Stimulated activated CD4-positive, alpha-beta T cell treated with anti-CD3 and anti-CD28 coated beads, TNF-alpha, amount 100 ng/mL, for 4 hours (primary cell): ENCODE measurements at places on chromosomes 13 and 19.

DNA sequence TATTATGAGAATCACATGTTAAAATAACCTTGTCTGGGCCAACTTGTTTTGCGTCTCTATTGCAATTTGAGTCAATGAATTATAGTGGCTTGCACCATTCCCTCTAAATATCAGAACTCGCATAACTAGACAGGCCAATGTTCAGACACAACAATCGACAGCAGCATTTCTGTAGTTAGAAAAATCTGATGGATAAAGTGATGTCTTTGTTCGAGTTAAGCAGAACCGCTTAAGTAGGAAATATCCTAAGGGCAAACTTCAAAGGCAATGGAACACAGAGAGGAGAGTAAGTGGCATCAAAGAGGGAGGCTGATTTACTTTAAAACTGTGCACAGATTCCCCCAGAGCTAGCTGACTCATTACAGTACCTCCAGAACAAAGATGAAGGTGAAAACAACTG is 333.9 kb downstream of the NALCN start:
- DNase-seq = no peak

DNA sequence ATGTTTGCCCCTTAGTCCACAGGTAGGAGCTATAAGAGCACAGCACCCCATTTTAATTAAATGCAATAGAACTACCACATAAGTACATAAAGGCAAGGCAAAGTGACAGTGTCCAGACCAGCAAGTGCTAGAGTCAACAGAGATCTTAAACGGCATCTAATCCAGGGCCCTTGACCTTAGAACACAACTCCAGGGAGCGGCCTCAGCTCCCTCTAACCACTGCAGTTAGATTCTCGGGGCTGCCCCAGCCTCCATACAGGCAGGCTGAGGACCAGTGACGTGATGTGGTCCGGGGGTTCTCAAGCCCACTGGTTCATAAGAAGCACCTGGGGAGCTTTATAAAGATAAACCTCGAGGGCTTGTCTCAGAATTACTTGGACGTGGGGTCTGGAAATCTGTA is 10.0 kb upstream of the ATP12A start:
- DNase-seq = no peak

- DNase-seq = no peak
Observed at GRCh38 chr13:35347679-35348205, 128.7 kb downstream of the MAB21L1 start.

DNA sequence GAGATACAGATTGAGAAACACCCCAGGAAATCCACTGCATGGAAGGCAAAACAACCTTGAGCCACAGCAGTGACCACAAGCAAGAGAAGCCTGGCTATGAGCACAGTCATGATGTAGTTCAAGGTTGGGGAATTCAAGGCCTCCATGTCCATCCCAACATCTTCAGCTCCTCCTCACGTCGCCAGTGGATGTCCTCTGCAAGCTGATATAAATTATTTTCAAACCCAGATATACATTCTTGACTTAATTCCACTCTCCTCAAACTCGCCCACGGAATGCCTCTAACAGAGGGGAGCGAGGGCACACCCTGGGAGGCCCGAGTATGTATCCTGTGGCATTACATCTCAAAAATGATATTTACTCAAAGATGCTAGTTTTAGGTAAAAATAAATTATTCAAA is 105.5 kb downstream of the SHISA2 start:
- no peak for DNase-seq

- no peak for DNase-seq
Observed at GRCh38 chr13:87280139-87280538, 391.0 kb upstream of the SLITRK5 start.

DNA sequence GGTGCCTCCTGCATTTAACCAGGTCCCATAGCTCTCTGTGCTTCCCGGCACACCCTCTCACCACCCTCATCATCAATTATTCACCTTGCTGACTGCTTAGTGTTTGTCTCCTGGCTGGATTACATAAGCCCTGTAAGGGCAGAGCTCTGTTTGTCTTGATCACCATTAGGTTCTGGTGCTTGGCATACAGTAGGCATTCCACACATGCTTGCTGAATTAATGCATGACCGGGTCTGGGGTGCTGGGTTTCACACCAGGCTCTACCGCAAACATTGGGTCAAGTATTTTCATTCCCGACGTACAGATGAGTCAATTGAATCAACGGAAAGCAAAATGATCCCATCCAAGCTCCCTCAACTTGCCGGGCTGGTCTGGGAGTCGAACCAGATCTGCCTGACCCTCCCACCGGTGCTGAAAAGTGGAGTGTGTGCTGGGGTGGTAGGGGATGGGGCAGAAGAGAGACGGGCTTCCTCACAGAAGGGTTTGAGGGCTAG is 28.5 kb downstream of the VAV1 start:
- no peak for DNase-seq

- DNase-seq = no peak
Observed at GRCh38 chr19:57599377-57599760, 316 bp upstream of the ZNF530 start.

DNA sequence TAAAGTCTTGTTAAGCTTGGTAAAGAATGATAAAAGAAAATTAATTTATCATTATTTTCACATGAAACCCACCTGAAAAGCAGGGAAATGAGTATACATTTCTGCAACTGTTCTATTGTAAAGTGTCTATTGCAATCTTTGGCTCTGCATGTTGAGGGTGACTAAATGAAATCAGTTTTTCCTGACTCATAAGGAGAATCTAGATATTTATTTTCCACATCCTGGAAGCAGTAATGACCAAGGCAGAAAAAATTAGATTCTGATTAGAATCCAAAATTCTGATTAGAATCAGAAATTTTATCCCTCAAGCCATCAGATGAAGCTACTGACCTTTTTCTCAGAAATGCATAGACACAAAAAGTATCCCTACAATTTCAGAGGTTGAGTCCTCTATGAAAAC is 178.4 kb downstream of the MYO16 start:
- no peak for DNase-seq

GRCh38 chr19:49816590-49816989 is 1.5 kb upstream of the MED25 start:
- no peak for DNase-seq

DNA sequence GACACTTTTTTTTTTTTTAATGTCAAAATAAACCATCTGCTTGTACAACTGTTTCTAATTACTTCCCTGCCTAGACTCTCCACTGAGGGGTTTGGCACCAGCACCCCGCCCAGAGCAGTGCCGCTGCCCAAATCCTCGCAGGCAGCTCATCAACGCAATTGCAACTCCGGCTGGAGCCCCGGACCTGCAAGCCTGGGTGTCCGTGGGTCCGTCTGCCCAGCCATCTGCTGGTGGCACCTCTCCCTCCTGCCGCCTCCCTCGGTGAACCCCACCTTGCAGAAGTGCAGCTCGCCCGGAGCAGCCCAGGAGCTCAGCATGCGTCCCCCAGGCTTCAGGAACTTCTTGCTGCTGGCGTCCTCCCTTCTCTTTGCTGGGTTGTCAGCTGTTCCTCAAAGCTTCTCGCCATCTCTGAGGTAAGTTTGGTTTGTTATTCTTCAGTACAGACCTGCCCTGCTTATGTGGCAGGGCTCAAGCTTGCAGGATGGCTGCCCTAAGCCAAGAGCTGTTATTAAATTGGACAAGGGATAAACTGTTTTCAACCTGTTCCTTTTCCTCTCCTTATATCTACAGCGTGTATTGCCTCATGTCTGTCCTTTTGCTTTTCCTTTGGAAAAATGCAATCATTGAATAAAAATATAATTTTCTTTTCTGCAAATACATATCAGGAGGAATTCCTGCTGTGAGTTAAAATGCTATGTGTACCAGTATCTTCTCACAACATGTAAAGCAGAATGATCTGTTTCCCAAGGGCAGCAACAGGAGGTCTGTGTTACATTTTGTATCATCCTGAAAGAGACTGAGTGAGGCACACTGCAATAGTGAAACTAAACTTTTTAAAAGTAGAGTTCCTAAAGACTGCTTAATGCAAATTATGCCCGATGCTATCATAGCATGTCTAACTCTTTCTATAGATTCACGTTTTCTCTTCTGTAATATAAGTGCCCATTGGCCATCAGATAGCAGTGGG is at the start of gene ITGBL1:
Gene ITGBL1 (plus strand): TSS at position 157 of the 967 bp plus-strand sequence. CDS start 159 bp downstream, at position 316.
- DNase-seq = no peak

DNA sequence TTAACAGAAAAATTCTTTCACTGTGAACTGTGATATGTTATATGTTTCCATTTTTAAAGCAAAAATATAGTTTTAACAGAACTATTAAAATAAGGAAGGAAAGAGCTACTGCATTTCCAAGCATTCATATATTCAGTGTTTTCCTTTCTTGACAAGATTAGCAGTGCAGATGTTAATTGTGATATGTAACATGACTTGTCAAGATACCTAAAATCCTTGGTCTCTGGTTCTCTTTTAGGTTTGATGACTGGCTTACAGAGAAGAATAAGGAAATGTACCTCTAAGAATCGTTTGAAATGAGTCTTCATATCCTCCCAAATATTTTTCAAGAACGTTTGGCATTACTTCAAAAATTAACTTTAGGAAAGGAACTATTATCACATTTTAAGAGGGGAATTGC is 907.2 kb downstream of the PCDH9 start:
- no peak for DNase-seq

DNA sequence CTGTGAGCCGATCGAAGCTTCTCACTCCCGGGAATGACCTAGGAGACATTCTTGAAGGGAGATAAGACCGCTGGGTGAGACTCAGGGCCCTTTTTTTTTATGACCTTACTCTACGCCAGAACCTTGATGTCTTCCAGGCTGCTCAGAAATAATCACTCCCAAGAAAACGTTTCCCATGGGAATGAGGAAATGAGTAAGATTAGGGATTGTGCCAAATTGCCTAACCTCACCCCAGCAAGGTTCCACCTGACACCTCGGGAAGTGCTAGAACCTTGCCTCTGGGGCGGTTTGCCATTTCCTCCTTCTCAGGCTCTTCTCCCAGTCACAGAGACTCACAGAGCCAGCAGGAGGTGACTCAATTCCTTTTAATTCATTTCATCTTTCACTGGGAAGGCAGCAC is 2.3 kb downstream of the SLC46A3 start:
- no peak for DNase-seq

- no peak for DNase-seq
Observed at GRCh38 chr13:53007872-53008271, 20.7 kb upstream of the OLFM4 start.

GRCh38 chr13:65594298-65594781 is 1635.8 kb downstream of the PCDH9 start:
- DNase-seq = no peak

DNA sequence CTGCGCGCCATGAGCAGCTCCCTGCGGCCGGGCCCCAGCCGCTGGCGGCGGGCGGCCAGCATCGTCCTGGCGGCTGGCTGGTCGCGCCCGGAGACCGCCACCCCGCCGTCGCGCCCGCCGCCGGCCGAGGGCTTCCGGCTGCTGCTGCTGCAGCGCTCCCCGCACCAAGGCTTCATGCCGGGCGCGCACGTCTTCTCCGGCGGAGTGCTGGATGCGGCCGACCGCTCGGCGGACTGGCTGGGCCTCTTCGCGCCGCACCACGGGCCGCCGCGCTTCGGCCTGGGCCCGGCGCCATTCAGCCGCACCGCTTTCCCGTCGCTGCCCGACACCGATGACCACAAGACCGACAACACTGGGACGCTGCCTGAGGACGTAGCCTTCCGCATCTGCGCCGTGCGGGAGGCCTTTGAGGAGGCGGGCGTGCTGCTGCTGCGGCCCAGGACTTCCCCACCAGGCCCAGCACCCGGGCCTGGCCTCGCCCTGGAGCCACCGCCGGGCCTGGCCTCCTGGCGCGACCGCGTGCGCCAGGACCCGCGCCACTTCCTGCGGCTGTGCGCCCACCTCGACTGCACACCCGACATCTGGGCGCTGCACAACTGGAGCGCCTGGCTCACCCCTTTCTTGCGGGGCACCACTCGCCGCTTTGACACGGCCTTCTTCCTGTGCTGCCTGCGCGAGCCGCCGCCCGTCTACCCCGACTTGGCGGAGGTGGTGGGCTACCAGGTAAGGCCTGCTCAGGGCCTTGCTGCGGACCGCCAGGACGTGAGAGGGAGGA is 518 bp downstream of the NUDT19 start:
- DNase-seq = peak; percentile 36

DNA sequence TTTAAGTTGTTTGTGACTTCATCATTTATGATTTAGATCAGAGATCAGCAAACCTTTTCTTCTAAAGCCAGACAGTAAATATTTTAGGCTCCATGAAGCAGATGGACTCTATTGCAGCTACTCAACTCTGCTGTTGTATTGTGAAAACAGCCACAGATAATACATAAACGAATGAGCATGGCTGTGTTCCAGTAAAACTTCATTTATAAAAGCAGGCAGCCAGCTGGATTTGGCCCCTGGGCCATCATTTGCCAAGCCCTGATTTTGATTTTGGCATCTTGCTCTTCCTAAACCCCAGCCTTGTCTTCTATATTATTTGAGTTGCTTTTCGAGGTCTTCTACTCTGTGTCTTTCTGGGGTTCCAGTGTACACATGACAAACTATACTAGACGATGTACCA is 41.3 kb downstream of the RNASEH2B start:
- DNase-seq = no peak

GRCh38 chr13:110283736-110284517 is 23.0 kb downstream of the COL4A1 start:
- no peak for DNase-seq

GRCh38 chr13:72643311-72643989 is 84.0 kb downstream of the MZT1 start:
- DNase-seq = peak; percentile 13

DNA sequence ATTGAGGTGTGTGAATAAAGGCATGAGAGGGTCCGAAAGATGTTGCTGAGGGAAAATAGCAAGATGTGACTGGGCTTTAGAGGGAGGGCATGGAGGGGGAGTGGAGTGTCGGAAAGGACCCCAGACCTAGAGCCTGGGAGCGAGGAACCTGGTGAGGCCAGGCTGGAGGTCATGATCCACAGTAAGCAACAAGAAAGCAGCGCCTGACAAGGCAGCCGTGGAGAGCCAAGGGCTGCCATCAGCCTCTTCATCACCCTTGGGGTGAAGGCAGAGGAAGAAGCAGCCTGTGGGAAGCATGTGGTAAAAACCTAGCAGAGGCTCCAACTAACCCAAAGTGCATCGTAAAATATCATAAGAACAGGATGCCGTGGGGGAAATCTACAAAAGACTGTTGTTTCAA is 162.8 kb upstream of the SOX1 start:
- no peak for DNase-seq

DNA sequence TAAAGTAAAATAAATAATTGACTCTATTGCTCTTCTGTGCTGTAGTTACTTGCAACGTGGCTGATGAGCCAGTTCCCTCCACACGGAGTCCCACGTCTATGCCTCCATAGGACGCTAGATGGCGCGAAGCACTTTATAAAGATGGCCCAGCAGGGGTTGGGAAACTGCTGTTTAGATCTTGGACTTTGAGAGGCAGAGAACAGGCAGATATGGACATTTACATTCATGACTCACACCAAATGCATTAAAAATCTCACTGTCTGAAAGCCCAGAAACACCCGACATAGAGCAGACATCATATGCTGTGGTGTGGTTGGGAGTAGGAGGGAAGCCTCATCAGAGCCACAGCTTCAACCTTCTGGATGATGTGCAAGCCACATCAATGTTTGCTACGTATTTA is 643.1 kb upstream of the ARGLU1 start:
- DNase-seq = no peak

DNA sequence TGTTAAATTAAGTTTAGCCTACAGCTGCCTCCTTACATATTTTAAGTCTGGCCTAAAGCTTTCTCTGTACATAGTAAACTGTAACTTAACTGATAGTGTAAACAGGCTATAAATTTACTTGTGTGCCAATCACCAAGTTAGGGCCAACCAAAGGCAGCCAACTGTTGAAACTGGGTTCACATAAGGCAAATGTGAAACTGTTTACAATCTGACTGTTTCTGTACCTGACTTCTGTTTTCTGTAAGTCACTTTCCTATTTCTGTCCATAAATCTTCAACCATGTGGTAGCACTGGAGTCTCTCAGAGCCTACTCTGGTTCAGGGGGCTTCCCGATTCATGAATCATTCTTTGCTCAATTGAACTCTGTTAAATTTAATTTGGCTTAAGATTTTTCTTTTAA is 103.1 kb downstream of the RAP2A start:
- DNase-seq = no peak
